ENCODE measurements at places on chromosomes 11 and 22. TPM values are rescaled to one million over a fixed set of nuclear protein-coding genes. Genes with fewer than 3 reads are reported as not detected.

Gene OR52H1
- 2.3 TPM for total RNA-seq

Gene TIRAP
- total RNA-seq = 9.0 TPM

Gene LYVE1
- 43.6 TPM for total RNA-seq

Gene MRGPRX4
- not detected for total RNA-seq

Measured in metanephros (tissue), 2 donors.